Esophagus mucosa (tissue), 1 donor: ENCODE measurements at places on chromosomes 12 and 14. TPM values are rescaled to one million over a fixed set of nuclear protein-coding genes. Genes with fewer than 3 reads are reported as not detected.

OTX2 gene
- not detected for total RNA-seq

KLHL33 gene
- total RNA-seq = 0.04 TPM

DNA sequence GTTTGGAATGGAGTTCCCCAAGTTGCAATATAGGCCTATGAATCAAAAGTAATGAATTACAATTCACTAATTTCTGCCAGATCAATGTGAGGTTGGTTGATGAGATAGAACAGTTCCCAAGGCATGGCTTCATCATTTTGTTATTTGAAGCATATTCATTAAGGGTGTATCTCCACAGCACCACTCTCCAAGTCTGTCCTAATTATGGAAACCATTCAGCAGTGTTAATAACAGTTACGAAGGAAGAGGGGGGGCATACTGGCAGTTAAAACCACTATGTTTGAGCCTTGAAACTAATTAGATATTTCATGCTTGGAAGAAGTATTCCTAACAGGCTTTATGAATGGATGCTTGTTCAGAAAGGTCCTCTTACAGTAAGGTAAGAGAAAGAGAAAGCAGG, 520.3 kb downstream of the DIO2 start:
- ATAC-seq = no peak

GRCh38 chr14:69548566-69548965, 26.1 kb downstream of the CCDC177 start:
- ATAC-seq = no peak

DNA sequence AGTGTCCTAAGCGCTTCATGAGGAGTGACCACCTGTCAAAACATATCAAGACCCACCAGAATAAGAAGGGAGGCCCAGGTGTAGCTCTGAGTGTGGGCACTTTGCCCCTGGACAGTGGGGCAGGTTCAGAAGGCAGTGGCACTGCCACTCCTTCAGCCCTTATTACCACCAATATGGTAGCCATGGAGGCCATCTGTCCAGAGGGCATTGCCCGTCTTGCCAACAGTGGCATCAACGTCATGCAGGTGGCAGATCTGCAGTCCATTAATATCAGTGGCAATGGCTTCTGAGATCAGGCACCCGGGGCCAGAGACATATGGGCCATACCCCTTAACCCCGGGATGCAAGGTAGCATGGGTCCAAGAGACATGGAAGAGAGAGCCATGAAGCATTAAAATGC, 12.7 kb upstream of the AMHR2 start:
- no peak for ATAC-seq

DNA sequence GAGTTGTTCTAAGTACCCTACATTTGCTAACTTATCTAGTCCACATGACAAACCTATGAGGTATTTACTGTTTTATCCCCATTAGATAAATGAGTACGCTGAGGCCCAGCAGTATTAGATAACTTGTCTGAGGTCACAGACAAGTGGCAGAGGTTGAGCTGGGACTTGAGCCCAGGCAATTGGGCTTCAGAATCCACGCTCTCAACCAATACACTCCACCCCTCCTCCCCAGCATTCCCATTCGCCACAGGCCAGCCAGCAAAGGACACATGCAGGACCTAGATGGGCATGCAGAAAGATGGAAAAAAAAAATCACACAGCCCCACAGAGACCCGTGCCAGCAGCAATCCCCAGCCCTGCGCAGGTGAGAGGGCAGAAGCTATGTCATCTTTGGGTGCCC, 12.4 kb downstream of the HDAC7 start:
- ATAC-seq = no peak
